ENCODE measurements at places on chromosomes 7 and 10.

- peak; percentile 13 for DNase-seq
These were observed 1.3 kb downstream of the CASP2 start for GRCh38 chr7:143289421-143289820.

DNA sequence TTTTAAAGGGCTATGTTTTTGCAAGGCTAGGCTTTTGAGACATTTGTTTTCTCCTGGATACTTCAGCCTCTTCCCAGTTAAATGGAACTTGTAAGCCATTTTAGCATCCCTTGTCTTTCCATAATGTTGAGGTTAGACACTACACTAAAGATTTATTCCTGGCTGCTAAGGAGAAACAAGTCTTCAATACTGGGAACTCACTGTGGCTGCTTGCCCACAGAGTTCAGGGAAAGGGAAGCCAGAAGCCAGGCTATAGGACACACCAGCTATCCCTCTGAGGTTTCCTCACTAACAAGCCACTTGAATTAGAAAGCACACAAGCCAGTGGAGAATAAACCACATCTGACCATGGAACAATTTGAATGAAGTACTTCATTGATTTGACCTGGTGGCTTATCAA is 421.7 kb upstream of the CHRM2 start:
- no peak for DNase-seq

DNA sequence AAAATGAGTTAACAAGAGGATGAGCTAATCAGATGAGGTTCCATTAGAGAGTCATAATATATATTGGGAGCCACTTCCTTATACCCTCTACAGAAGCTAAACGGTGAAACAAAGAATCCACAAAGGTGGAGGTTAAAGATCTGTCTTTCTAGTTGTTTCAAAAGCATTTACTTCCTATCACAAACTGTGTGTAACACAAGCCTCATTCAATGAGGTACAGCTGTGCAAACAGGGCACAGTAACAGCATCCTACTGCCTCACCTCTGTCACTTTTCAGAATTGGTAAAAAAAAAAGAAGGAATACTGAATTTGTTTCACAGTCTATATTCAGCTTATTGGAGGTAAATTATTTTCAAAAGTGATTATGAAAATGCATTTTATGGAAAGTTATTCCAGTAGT is 128.7 kb downstream of the AGMO start:
- no peak for DNase-seq

GRCh38 chr10:102888048-102888447 is 18.8 kb downstream of the AS3MT start:
- DNase-seq, result no peak

GRCh38 chr7:1645071-1645409 is 25.0 kb upstream of the ELFN1 start:
- no peak for DNase-seq

- DNase-seq, result no peak
These were observed 13.6 kb downstream of the PDLIM1 start for GRCh38 chr10:95277201-95277570.

DNA sequence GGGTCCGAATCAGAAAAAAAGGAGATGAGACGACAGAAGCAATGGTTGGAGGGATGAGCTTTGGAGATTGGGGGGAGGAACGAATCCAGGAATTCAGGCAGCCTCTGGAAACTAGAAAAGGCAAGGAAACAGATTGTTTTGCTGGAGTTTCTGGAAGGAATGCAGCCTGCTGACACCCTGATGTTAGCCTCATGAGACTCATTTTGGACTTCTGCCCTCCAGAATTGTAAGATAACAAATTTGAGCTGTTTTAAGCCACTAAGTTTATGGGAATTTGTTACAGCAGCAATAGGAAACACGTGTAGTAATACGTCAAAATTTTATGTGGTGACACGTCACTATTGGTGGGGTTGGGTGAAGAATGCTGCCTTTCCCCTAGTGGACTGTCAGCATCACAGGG is 25.6 kb upstream of the NPS start:
- peak; percentile 5 for DNase-seq
